ENCODE measurements at places on chromosomes 2 and 18.

- no peak for DNase-seq
Measured at GRCh38 chr2:123502931-123503330, 522.2 kb upstream of the CNTNAP5 start.

DNA sequence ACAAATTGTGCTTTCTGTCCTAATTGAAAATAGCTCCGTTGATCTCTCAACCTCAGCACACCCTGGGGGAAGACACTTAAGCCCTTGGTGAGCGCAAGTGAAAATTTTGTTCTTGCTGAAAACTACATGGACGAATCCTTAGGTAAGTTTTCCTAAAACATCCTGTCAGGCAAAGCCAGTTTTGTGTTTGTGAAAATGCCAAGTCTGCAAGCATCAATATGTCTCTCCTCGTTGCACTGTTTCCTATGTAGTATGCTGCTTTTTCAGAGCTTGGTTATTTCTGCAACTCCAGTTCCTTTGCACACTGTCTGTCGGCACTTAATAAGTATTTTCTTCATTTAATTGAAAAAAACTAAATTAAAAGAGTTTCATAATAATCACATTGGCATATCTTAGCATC is 146.9 kb upstream of the POU3F3 start:
- DNase-seq: no peak

DNA sequence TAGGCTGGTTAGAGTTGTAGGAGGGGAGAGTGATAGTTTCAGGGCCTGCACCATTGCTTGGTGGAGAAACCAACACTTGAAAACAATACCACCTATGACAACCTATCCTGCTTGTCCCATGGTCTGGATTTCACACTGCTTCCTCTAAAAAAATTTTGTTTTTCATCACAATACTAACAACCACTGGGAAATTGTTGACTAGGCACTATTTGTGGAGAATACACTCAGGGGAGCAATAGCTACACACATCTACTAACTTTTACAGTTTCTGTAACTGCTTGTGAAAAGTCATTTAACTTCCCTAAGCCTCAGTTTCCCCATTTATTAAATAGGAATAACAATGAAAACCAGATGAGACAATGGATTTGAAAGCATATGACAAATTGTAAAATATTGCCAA is 4.1 kb upstream of the CRYGB start:
- no peak for DNase-seq

DNA sequence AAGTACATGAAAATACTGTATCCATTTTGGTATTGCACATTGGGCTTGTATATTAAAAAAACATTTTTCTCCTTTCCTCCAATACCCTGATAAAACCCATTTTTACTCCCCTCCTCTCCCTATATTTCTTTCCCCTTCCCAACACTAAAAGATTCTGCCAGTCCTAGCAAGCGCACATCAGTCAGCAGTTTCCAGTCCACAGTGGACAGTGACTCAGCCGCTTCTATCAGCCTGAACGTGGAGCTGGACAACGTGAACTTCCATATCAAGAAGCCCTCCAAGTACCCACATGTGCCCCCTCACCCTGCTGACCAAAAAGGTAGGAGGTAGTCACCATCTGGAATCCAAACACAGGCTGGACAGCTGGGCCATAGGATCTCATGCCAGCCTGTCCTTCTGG is 38.6 kb downstream of the PIKFYVE start:
- DNase-seq: no peak

- no peak for DNase-seq
Measured at GRCh38 chr2:121529439-121530211, 1.1 kb upstream of the RNU4ATAC start.

GRCh38 chr2:238645716-238646115 is 202.2 kb upstream of the TWIST2 start:
- no peak for DNase-seq

- DNase-seq: no peak
Measured at GRCh38 chr2:237962432-237963084, 4.3 kb upstream of the UBE2F start.

- DNase-seq: no peak
Measured at GRCh38 chr18:4524096-4524495, 69.0 kb upstream of the DLGAP1 start.

DNA sequence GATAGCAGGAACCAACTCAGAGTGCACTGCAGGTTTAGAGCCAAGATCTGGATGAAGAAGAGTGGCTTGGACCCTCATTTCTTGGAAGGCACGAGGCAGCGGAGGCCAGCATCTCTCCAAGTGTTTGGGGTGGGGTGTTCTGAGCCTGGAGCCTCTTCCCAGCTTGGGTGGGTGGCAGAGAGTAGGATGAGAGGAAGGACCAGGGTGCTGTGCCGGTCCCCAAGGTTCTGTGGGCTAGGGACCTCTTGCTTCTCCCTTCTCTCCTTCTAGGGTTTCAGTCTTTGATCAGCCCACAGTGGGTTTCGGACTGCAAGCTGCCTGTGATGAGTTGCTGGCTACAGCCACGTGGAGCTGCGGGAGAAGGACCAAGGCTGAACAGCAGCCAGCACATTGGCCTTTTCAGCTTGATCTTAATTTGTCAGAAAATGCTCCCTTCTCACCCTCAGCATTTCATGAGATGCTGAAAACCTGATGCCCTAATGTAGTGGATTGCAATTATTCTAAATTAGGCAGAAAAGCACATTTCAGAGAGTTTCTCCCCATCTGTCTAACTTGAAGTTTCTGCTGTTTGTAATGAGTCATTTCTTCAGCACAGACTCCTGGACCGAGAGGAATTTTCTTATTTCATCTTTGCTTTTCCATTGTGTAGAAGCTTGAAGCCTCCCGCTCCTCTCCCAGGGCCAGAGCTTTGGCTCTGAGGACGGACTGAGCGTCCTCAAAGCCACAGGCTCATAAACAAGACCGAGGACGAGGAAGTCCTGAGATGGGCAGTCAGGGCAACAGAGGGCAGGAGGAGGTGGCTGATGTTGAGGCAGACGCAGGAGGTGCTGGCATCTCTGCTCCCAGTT is 99.1 kb upstream of the HDAC4 start:
- DNase-seq: no peak

GRCh38 chr2:26193578-26194231 is 20.8 kb downstream of the GAREM2 start:
- DNase-seq: no peak

DNA sequence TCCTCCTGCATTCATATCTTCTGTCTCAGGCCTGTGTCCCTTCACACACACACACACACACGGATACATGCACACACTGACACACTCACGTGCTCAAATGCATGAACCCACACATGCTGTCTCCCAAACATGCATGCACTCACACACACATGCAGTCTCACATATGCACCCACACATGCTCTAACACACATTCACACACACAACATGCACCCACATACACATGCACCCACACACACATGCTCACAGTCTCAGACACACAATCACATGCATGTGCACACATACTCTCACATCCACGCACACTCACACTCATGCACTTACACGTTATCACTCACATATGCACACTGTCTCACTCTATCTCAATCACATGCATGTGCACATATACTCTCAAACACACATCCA is 1.9 kb upstream of the CD226 start:
- no peak for DNase-seq

DNA sequence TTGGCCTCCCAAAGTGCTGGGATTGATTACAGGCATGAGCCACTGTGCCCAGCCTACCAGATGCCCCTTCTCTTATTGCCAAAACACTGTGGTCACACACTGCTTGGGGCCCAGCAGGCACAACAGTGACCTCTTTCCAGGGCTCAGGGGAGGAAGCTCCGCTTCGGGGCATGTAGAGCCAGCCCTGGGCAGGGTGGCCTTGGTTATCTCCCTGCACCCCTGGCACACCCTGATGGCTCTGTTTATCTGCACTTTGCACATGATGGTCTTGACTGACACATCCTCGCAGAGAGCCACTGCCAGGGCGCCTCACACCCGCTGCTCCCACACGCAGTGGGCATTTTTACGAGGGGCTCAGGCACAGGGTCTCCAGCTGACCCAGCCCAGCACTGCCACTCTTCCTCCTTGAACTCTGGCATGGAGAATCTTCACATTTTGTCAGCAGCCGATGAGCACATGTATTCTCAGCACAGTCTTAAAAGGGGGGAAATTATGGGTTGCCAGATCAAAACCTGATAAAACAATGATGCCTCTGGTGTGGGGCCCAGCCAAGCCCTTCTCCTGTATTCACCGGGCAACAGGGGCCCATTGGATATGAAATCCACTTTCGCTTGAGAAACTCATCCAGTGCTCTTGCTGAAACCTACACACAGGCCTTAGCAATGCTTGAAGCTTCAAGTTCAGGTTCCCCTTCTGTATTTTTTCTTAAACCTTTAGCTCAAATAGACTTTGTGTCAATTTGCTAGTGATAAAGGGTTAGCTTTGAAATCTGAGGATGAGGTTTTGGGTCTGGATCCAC is 5.9 kb downstream of the GYPC start:
- no peak for DNase-seq

DNA sequence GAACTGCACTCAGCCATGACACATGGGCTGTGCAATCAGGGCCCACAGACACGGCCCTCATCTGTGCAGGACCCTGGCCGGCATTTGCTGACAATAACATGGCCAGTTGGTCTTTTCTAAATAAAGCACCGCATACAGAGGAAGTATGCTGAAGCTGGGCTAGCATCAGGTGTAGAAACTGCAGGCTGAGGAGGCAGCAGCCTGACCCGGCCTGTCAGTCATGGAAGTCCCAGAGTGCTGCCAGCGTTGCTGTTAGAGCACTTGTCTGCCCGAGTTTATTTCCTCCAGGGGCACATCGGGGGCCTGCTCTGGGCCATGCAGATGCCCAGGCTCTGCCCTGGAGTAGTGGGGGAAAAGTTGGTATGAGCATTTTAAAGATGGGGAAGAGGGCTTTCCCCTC is 4.1 kb upstream of the PTPN18 start:
- no peak for DNase-seq

- DNase-seq: no peak
Measured at GRCh38 chr2:98467082-98467536, 22.5 kb downstream of the INPP4A start.

DNA sequence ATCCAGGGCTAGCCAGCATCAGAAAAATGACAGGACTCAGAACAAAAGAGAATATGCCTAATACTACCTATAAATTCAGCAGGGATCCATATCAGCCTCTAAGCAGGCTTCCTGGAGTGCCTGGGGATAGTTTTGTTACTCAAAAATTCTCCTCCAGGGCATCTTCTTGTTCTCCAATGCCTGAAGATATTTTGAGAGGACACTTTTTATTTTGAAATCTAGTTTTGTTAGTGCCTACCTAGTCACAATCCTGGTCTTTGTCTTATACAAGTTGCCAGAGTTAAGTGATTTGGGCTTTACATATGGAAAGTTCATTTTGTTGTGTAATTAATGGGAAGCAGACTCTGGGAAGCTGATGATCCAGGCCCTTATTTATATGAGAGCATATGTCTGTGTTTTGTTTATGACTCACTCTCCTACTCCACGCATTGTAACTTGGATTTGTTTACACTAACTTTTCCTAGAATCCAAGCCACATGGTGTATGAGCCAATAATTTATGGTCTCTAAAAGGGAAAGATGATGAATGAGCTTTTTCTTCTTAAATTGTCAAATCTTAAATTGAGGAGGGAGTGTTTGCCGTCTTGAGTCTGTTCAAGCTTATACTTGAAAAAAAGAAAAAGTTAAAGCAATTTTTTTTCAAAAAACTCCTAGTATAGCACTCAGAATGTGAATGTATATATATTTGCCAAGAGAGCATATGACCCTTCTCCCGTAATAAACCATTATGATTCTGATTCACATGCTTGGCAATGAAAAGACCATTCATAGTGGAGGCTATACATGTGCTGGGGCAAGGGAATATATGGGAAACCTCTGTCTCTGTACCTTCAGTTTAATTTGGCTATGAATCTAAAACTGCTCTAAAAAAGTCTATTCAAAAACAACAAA is 370.3 kb downstream of the SETBP1 start:
- DNase-seq: no peak

GRCh38 chr2:120832296-120833070 is 96.8 kb downstream of the GLI2 start:
- no peak for DNase-seq

DNA sequence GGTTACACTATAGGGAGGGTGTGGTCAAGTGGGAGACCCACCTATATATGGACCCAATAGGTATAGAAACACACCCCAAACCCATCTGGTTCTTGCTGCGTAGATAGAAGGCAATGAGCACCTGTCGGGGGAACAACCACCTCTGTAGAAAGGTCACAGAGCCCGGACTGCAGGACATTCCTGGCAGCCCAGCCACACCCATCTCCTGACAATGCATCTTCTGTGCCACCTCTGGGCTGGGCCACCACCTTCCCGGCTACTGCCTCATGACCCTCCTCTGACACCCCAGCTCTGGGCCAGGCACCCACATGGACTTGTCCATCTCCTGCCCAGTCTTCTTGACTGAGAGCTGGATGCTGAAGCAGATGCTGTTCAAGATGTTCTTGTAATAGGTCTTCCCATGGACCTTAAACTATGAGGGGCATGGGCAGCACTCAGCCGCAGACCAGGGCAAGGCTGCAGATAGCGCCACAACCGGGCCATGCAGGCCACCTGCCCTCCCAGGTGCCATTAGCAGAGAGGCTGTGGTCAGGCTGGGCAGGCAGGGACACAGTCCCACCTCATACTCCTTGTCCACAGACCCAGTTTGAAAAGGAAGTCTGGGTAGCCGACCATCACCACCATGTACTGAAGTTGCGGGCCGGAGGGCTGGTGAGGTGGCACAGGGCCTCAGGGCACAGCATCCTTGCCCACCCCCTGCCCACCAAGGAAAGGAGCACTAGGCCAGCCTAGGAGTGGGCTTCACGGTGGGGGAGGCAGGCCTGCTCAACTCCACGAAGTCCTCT is 9.3 kb downstream of the ALPG start:
- DNase-seq: no peak

GRCh38 chr2:120851116-120851773 is 115.6 kb downstream of the GLI2 start:
- no peak for DNase-seq

DNA sequence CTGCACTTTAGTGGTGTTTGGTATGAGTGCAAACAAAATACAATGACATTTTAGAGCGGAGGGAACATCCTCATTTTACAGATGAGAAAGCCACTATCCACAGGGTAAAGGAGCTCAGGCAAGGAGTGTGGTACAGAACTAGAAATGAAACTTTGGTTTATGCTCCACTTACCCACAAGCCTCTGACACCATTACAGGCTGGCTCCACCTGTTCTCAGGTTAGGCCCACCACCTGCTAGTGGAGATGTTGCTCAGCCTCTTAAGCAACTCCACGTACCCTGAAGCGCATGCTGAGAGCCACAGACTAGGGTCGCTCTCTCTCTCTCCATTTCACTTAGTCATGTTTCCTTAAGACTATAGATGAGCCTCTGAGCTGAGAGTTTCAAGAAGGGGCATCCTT is 130.0 kb downstream of the MBD2 start:
- DNase-seq: no peak

GRCh38 chr18:74219056-74219455 is 70.7 kb downstream of the TIMM21 start:
- no peak for DNase-seq

DNA sequence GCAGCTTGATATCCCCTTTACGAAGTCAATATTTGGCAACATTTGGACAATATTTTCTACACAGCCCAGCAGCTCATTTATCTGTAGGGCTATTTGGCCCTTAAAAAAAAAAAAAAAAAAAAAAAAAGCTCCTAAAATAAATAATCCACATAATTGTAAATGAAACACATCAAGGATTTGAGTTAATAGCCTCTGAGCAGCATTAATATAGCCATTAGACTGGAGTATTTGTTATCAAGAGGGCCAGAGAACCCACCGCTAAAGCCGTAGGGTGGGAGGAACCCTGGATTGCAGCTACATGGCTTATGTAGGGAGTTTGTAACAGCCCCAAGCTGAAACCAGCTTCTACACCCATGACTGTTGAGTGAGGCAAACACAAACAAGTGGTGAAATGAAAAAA is 84.5 kb downstream of the RNF152 start:
- DNase-seq: no peak

- DNase-seq: no peak
Measured at GRCh38 chr2:119586085-119586484, 41.8 kb downstream of the CFAP221 start.

Data from H54 (cell line).